NCI-H1417 treated with DMSO at 0.1 percent for 48 hours (cell line): ENCODE measurements at places on chromosomes 2 and 18.
A peak's percentile ranks its signal among the peaks of the same experiment; 100 is the strongest.

DNA sequence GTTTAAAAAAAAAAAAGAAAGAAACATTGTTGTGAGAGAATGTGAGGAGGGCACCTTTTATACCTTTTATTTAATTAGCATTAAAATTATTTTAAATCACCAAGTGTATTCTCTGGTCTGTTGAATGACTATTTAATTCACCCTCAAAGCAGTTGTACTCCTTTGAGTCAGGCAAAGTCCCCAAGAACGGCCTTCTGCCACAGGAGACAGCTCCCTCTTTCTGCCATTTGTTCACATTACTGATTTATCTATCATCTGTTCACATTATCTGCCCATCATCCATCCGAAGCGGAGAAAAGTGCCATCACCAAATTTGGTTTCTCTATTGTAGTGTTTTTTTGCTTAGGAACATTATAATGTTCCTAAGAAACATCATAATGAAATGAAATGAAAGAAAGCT, 240.7 kb upstream of the DPP10 start:
- DNase-seq = no peak

- no peak for DNase-seq
Measured at GRCh38 chr18:9173770-9174233, 37.2 kb downstream of the ANKRD12 start.

DNA sequence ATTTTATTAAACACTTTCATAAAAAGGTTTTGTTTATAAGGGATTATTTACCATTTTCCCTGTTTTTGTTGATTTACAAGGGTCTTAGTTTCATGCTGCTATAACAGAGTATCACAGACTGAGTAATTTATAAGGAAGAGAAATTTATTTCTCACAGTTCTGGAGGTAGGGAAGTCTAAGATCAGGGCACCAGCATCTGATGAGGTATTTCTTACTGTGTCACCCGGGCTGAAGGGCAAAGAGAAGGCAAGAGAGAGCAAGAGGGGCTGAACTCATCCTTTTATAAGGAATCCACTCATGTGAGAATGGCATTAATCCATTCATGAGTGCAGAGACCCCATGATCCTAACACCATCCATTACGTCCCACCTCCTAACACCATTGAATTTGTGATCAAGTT, 160.0 kb upstream of the SLC39A10 start:
- no peak for DNase-seq

DNA sequence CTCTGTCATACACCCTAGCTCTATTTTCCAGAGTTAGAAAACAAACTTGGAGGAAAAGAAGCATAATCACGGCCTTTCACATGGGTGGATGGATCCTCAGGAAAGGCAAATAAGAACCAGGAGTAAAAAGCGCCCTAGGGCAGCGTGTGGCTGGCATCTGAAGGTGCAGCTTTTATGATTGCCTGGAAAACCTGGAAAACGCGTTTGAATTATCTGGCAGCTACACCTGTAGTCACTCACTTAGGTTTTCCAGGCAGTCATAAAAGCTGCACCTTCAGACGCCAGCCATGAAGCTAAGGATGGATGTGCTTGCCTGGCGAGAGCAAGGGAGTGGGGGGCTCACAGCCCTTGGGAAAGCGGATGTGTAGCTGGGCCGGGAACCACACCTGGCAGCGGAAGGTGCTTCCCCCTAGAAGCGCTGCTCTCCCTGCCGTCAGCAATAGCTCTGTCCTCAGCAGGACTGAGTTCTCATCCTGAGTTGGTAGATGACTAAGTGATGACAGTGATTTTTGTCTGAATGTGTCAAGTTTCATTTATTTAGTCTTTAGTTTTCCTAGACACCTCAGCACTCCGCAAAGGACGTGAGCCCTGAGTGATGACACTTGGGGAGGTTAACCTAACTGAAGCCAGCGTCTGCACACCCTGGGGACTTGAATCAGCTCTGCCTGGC, 82.0 kb downstream of the DCDC2C start:
- no peak for DNase-seq

DNA sequence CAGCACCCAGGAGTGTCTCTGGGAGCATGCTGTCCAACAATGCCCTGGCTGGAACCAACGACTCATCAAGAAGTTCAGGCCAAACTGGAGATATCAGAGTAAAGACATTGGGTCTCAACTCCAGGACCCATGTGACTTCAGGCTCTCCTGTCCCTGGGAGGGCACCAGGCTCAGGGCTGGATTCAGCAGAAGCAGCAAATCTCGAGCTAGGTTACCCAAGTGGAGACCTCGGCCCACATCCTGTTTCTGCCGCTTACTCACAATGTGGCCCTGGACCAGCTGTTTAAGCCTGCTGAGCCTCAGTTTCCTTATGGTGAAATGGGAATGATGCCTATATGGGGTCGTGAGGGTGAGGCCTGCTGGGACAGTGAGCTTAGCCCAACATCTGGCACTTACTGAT, 9.3 kb upstream of the OTOF start:
- DNase-seq = no peak

DNA sequence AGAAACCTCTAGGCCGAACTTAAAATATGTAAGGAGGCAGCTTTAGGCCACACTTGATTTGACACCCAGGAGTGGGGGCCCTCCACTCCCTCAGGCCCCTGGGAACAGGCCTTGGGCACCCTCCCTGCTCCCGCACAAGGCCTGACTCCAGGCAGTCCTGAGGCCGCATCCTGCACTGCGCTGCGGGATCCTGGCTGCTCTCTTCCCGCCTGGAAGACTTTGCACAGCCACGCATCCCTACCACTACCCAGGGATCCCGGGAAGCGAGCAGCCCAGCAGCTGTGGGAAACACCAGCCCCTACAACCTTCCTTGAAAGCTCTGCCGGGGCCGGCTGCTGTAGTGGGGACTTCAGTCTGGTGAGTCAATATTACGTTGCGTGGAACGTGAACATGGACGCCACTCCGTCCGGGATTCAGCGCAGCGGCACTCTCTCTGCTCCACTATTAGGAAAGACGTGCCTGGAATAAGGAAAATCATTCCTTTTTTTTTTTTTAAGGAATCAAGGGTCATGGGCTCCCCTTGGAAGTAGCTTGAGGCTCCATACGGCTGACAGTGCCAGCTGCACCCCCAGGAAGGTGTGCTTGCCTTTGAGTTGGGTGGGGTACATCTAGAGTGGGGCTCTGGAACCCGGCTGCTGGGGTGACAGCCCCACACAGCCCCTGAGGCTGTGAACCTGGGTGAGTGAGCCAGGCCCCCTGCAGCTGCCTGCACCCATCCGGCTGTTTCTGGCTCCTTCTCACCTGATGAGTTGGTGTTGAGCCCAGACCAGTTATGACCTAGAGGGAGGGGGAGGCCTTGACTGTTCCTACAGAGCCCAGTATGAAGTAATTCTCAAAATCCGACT, 119.2 kb upstream of the TMEM18 start:
- no peak for DNase-seq

- DNase-seq = no peak
Measured at GRCh38 chr2:233513953-233514655, 52.5 kb downstream of the USP40 start.

DNA sequence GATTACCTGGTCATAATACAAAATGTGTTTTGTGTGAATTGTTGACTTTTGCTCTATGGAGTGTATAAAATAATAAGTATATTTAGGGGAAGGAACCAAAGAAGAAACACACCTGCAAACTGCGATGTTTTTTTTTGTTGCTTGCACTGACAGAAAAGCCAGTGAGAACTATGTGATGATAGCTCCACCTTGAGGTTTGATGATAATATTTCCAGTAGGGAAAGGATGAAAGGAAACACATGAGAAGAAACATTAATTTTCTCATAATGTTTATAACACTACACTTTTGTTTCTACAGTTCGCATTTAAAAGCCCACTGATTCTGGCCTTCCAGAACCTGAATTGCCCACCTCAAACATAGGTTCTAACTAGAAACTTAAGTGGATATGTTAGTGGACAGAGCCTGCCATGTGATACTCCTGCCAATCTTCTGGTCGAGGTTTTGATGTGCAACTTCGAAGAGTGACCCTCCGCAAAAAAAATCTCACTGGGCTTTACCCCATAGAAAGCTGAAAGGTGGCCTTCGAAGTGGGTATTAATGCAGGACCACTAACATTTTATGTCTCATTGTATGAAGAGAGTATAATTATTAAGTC, 476.4 kb upstream of the SPHKAP start:
- DNase-seq = no peak

DNA sequence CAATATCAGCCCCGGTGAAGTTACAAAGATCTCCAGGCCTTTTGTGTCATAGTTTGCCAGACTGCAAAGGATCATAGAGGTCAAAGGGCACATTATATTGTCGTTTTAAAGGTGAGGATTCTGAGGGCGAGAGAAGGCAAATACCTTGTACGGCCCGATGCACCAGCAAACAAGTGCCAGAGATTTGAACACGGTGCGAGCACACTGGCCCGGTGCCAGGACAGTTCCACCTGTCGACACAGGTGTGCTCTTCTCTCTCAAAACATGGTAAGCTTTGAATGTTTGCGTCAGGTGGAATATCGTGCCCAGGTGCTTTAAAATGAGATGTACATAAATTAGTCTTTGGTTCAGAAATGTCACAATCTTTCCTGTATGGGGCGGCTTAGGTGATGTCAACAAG, 776.1 kb upstream of the ID2 start:
- peak; percentile 79 for DNase-seq

GRCh38 chr2:113237604-113238160, 41.0 kb downstream of the PAX8 start:
- DNase-seq = no peak

DNA sequence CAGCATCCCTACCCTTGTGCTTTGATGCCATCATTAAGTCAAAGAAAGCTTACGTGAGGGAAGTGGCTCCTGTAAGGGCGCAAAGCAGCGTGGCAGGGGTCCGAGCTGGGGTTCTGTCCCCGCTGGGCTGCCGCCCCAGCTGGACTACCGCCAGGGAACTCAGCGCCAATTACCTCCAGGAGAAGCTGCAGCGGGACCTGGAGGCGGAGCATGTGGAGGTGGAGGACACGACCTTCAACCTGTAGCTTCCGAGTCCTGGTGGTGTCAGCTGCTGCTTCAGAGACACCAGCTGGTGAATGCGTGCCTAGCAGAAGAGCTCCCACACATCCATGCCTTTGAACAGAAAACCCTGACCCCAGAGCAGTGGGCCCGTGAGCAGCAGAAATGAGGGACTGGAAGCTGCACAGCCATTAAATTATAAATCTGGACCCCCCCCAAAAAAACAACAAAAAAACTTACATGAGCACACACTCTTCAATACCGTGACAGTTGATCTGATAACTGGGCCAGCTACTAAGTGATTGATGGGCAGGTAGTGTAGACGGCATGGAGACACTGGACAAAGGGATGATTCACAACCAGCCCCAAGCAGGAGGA, 20.1 kb upstream of the YES1 start:
- DNase-seq = no peak

GRCh38 chr2:165238295-165238694, 919 bp upstream of the SCN2A start:
- no peak for DNase-seq
